T1000 (cell line): ENCODE measurements at places on chromosomes 7 and 10.
A peak's percentile ranks its signal among the peaks of the same experiment; 100 is the strongest.

- peak; percentile 7 for DNase-seq
Measured at GRCh38 chr10:34504534-34504933, 310.6 kb downstream of the PARD3 start.

GRCh38 chr10:110368556-110368955 lies 63.8 kb upstream of the SMNDC1 start:
- DNase-seq: no peak

DNA sequence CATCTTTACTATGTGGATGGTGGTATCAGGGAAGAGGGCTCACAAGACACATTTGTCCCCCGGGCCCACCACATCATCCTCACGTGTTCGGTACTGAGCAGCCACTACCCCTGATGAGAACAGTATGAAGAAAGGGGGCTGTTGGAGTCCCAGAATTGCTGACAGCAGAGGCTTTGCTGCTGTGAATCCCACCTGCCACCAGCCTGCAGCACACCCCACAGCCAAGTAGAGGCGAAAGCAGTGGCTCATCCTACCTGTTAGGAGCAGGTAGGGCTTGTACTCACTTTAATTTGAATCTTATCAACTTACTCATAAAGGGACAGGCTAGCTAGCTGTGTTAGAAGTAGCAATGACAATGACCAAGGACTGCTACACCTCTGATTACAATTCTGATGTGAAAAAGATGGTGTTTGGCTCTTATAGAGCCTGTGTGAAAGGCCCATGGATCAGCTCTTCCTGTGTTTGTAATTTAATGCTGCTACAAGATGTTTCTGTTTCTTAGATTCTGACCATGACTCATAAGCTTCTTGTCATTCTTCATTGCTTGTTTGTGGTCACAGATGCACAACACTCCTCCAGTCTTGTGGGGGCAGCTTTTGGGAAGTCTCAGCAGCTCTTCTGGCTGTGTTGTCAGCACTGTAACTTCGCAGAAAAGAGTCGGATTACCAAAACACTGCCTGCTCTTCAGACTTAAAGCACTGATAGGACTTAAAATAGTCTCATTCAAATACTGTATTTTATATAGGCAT lies 9.1 kb upstream of the CSGALNACT2 start:
- peak; percentile 18 for DNase-seq

- DNase-seq: no peak
Measured at GRCh38 chr7:88967432-88967831, 171.9 kb upstream of the TEX47 start.

DNA sequence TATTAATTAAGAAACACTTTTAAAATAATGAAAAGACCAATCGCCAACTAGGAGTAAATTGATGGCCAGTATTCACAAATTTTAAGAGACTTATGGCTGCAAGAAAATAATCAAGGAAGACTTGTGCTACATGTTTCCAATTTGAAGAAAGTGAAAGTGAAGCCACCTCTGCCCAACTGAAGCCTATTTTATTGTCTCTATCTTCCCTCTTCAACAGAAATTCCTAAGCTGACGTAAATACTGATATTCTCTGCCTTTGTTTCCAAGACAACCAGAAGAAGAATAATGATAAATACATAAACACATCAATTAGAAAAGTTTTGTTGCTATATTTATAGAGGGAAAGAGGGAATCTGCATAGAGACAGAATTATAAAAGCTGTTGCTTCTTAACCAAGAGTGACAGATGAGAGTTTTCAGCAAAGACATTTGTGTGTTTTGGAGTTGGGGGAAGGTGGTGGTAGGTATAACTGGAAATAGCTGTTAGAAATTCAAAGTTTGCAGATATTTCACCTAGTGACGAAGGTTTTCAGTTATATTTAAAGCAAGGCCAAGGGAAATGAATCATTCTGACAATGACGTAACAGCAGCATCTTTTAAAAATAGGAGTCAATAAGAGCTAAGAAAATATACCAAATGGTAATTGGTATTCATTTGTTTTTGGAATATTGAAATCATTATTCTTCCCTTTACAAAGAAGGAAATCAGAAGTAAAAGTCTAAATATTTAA lies 576.6 kb upstream of the SORCS1 start:
- DNase-seq: no peak

DNA sequence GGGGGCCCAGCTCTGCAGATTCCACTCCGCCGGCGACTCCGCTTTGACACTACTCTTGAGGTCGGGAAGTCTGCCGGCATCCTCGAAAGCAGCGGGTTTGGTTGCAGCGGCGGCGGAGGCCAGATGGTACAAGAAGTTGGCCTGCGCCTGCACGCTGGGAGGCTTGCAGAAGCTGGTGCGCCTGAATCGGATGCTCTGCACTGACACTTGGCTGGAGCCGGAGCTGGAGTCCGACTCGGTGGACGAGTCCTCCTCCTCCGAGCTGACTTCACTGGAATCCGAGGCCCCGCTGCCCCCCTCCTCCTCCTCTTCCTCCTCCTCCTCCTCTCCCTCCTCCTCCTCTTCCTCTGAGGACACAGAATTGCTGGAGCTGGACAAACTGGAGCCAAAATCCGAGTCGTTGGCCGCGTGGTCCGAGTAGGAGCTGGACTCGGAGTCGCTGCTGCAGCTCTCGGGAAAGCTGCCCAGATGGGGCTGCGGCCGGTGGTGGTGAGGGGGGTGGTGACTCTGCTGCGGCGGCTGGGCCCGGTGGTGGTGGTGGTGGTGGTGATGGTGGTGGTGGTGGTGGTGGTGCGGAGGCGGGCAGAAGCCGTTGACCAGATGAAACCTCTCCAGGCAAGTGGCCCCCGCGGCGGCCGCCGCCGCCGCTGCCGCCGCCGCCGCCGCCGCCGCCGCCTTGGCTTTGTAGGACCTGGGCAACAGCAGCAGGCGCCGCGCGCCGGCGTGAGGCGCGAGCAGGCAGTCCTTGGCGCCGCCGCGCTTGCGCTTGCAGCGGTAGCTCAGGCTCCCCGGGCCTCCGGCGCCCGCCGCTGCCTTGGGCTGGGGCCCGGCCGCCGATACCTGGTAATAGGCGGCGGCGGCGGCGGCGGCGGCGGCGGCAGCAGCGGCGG lies 9.0 kb downstream of the SKIDA1 start:
- peak; percentile 99 for DNase-seq

DNA sequence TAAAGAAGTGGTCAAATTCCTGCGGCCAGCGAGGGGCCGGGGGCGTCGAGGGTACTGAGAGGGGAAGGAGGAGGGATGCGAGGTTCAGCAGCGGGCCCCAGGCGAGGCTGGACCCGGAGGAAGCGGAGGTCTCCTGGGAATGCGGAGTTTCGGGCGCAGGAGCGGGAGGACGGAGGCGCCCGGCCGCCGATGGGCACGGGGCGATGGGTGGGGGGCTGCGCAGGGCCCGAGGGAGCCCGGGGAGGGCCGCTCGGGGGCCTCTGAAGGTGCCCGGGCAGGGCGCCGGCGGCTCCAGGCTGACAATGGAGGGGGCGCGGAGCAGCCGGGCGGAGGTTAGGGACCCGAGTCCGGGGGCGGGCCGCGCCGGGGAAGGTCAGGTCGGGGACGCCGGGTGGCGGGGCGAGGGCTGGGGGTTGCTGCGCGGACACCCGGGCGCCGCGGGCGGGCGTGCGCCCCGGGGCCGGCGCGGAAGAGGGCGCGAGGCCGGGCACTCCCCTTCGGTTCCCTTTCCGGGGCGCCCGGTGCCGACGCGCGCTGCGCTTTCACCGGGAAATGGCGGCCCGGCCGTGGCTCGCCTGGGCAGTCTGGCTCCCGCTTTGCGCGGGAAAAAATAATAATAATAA lies 683 bp downstream of the MACROH2A2 start:
- no peak for DNase-seq

DNA sequence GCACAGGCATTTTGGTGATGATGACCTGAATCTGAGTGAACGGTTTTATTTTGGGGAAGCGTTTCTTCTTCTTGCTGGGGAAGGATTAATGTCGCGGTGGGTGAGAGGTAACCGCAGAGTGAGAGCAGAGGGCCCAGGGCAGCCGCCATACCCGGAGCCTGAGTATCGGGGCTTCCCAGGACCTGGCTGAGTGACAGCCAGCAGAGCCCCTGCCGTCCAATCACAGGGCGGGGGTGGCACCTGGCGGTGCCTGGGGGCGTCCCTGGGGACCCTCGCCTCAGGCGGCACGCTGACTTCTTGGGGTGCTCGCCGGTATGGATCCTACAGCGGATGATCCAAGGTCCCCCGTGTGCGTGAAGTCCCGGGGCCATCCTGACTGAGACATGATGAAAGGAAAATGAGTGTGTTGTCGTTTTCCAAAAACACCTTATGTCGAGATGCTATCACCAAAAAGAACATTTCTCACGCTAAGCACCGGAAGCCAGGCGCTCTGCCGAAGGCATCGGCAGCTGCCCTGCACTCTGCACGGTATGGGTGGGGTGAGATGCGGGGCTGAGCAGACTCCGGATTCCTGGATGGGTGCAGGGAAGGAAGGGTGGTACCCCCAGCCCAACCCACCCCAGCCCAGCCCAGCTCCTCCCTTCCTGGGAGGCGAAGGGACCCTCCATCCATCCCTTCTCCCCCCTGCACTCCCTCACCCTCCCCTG lies 227.9 kb upstream of the SHH start:
- no peak for DNase-seq

- no peak for DNase-seq
Measured at GRCh38 chr7:38383281-38383680, 109.8 kb upstream of the TARP start.
